ENCODE measurements at places on chromosomes 2 and 18.
A peak's percentile ranks its signal among the peaks of the same experiment; 100 is the strongest.

DNA sequence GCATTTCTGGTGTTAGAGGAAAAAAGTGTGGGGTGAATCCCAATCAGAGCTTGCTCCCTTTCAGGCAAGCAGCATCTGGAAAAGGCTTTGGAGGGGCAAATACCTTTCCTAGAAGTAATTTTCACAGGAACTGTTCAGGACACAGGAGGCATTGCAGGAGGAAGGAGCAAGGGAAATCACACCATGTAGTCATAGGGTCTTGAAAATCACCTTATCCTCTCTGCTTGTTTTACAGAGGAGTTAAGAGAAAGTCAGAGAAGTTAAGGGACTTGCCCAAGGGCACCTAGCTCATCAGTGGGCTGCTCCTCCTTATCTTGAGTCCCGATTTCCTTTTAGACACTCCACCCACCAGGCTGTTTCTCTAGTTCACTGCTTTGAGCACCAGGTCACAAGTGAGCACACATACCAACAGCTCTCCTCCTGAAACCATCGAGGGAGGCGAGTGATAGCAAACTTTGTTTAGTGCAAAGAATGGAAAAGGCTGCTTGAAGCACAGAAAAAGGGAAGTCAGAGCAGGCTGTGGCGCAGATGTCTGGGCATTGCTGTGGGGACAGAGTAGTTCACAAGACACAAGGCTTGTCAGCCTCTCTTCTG is 89.2 kb upstream of the CXCR4 start:
- H3K27me3 ChIP-seq = no peaks in the 10 kb centered on the region
- peaks cover 70% of the 10 kb centered on the region for H3K4me1 ChIP-seq
- peak; percentile 88 for DNase-seq
- peak overlapping the region; percentile 79 for H3K27ac ChIP-seq
- no peaks in the 10 kb centered on the region for H3K36me3 ChIP-seq

DNA sequence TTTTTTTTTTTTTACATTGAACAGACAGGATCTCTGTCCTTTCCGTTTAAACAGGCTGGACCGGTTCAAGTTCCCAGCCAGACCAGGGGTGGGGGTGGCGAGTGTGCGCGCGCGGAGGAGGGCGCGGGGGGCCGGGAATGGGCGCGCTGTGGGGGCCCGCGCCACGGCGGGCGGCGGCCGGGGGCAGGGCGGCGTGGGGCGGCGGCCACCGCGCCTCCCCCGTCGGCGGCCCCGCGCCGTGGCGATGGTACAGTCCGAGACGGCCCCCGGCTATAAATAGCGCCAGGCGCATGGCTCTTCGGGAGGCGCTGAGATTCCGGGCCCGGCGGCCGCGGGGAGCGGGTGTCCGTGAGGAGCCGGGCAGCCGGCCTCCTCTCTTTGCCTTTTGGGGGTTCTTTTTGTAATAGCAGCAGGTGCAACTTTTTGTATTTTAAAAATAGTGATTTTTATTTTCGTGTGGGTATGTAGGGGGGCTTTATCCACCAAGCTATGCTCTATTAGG is 430 bp upstream of the CELF4 start:
- H3K27ac ChIP-seq = peak overlapping the region; percentile 59
- peak overlapping the region; percentile 53 for H3K4me3 ChIP-seq
- peak; percentile 59 for DNase-seq
- peaks cover 45% of the 10 kb centered on the region for H3K27me3 ChIP-seq
- H3K4me1 ChIP-seq = peaks cover 35% of the 10 kb centered on the region
- H3K36me3 ChIP-seq = no peaks in the 10 kb centered on the region

DNA sequence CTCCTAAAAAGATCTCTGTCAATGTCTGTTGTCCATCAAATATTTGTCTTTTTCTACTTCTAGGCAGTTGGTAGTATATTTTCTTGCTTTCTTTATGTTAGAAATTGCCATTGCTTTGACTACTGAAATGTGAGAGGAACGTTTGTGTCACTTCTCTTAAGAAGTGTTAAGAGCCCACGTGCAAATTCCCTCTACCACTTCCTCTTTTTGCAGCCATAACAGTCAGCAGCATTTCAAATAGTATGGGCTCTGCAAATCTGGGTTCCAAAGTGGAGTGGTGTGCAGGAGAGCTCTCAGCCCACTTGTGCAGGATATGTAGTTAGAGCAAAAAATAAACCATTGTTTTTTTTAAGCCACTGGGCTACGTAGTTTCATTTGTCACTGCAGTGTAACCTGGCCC is 314.0 kb downstream of the MEIS1 start:
- H3K27me3 ChIP-seq = no peaks in the 10 kb centered on the region
- DNase-seq = no peak
- no peak overlapping the region for H3K27ac ChIP-seq
- H3K4me3 ChIP-seq = no peak overlapping the region

- H3K27ac ChIP-seq = no peak overlapping the region
- DNase-seq = no peak
- no peak overlapping the region for H3K4me3 ChIP-seq
Measured at GRCh38 chr2:9313443-9313842, 106.8 kb downstream of the ASAP2 start.

GRCh38 chr2:10777111-10777841 is 35.3 kb downstream of the PDIA6 start:
- no peak overlapping the region for H3K27ac ChIP-seq
- H3K36me3 ChIP-seq = peaks cover 39% of the 10 kb centered on the region
- no peak overlapping the region for H3K4me3 ChIP-seq
- no peaks in the 10 kb centered on the region for H3K4me1 ChIP-seq
- no peaks in the 10 kb centered on the region for H3K27me3 ChIP-seq

- H3K36me3 ChIP-seq = no peaks in the 10 kb centered on the region
- no peaks in the 10 kb centered on the region for H3K27me3 ChIP-seq
- no peak overlapping the region for H3K27ac ChIP-seq
- H3K4me3 ChIP-seq = no peak overlapping the region
Measured at GRCh38 chr2:221270806-221271205, 301.3 kb downstream of the EPHA4 start.

DNA sequence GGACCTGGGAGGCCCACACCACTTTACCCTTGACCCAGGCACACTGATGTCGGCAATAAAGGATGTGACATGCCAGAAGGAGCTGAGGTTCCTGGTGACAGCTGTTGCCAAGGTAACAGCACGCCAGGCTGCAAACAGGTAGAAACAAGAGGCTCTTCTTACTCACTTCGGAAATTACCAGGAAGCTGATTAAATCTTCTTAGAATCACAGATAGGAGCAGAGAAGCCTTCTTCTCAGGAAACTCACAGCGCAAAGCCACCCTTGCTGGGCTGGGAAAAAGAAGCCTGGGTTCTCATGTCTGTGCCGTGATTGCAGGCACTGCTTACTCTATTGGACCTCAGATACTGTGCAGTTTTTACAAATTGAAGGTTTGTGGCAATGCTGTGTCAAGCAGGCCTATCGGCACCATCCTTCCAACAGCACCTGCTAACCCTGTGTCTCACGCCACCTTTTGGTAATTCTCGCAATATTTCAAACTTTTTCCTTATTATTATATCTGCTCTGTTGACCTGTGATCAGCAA is 61.0 kb upstream of the TAF1B start:
- H3K27ac ChIP-seq = no peak overlapping the region
- H3K27me3 ChIP-seq = no peaks in the 10 kb centered on the region
- peaks cover 30% of the 10 kb centered on the region for H3K4me1 ChIP-seq

- peaks cover 3% of the 10 kb centered on the region for H3K36me3 ChIP-seq
- H3K4me3 ChIP-seq = peak overlapping the region; percentile 79
- no peaks in the 10 kb centered on the region for H3K27me3 ChIP-seq
- peaks cover 12% of the 10 kb centered on the region for H3K4me1 ChIP-seq
- no peak for DNase-seq
Measured at GRCh38 chr2:73828389-73828817, 358 bp upstream of the STAMBP start.

- DNase-seq = no peak
- peaks cover 17% of the 10 kb centered on the region for H3K4me1 ChIP-seq
- no peaks in the 10 kb centered on the region for H3K27me3 ChIP-seq
- H3K27ac ChIP-seq = peak overlapping the region; percentile 35
Measured at GRCh38 chr2:203637471-203638167, 68.8 kb upstream of the CD28 start.

- H3K36me3 ChIP-seq = no peaks in the 10 kb centered on the region
- peaks cover 22% of the 10 kb centered on the region for H3K4me1 ChIP-seq
- no peaks in the 10 kb centered on the region for H3K27me3 ChIP-seq
- peak overlapping the region; percentile 57 for H3K27ac ChIP-seq
Measured at GRCh38 chr2:39468579-39469451, 31.7 kb upstream of the MAP4K3 start.

GRCh38 chr2:24887307-24887874 is 32.6 kb downstream of the ADCY3 start:
- DNase-seq = no peak
- peak overlapping the region; percentile 36 for H3K4me3 ChIP-seq
- H3K4me1 ChIP-seq = peaks cover 14% of the 10 kb centered on the region

DNA sequence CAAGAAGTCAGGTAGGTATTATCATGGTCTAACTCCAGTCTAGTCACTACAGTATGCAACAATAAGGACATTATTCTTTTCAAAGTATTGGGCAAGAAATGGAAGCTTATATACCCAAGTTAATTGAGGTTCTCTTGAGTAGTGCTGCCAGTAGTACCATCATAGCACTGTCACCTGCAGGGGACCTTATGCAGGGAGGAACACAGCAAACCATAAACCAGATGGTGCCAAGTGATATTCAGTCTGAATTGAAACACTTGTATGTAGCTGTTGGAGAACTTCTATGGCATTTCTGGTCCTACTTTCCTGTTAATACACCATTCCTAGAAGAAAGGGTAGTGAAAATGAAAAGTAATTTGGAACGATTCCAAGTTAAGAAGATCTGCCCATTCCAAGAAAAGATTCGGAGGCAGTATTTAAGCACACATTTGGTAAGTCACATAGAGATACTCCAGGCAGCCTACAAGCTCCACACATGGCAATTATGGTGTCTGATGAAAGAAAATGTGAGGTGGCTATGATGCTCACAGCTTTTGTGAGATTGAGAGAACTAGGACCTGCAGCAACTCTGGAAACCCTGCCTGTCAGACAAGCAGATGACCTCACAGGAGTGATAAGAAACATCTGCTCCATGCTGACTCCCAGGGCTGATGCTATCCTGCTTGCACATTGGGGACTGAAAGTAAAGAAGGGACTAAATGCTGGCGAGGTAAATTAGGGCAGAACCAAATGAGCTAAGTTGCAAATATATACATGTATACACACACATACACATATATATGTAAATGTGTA is 174.7 kb downstream of the MC4R start:
- H3K27ac ChIP-seq = no peak overlapping the region
- DNase-seq = no peak
- no peaks in the 10 kb centered on the region for H3K36me3 ChIP-seq

GRCh38 chr2:37880551-37880950 is 44.5 kb upstream of the RMDN2 start:
- no peaks in the 10 kb centered on the region for H3K27me3 ChIP-seq
- DNase-seq = no peak
- H3K27ac ChIP-seq = no peak overlapping the region
- H3K4me1 ChIP-seq = peaks cover 9% of the 10 kb centered on the region
- no peaks in the 10 kb centered on the region for H3K36me3 ChIP-seq

GRCh38 chr18:9910661-9911060 is 3.2 kb upstream of the VAPA start:
- H3K27me3 ChIP-seq = no peaks in the 10 kb centered on the region
- DNase-seq = no peak
- H3K27ac ChIP-seq = no peak overlapping the region

DNA sequence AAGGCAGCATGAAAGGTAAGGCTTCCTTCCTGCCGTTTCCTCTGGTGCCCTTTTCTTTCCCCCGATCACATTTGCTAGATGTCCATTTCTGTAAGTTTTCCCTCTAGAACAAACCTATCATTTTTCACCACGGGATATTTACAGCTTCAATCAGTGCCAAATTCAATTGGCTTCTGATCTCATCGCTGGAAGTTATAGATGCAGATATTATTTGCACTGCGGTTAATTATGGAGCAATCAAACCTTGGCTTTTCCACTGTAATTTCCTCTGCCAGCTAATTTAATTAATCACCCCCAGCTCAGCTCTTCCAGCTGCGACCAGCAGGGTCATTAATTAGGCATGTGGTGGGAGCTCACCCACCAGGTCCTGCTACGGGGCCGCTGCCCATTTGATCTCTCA is 86.1 kb downstream of the GBX2 start:
- H3K27ac ChIP-seq = no peak overlapping the region
- no peaks in the 10 kb centered on the region for H3K4me1 ChIP-seq
- no peak for DNase-seq

DNA sequence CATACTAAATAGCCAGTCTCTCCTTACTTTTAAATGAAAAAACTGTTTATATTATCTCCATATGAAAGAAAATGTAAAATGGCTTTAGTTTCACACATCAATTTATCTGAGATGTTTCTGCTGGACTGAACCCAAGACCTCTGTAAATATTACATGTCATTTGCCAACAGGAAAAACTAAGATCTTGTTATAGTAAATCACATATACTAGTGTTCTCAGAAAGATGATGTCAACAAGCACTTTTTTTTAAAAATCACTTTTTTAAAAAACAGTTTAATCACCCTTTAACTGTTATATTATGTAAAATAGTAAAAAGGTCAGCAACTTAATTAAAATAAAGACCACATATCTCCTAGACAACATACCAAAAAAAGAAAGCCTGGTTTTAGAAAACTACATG is 46.3 kb downstream of the PTPN2 start:
- DNase-seq = no peak
- peaks cover 40% of the 10 kb centered on the region for H3K4me1 ChIP-seq
- H3K27me3 ChIP-seq = no peaks in the 10 kb centered on the region
- H3K36me3 ChIP-seq = peaks cover 7% of the 10 kb centered on the region
- H3K27ac ChIP-seq = peak overlapping the region; percentile 91

All from spleen (tissue), 13 donors.